ENCODE measurements at places on chromosomes 2 and 18.

DNA sequence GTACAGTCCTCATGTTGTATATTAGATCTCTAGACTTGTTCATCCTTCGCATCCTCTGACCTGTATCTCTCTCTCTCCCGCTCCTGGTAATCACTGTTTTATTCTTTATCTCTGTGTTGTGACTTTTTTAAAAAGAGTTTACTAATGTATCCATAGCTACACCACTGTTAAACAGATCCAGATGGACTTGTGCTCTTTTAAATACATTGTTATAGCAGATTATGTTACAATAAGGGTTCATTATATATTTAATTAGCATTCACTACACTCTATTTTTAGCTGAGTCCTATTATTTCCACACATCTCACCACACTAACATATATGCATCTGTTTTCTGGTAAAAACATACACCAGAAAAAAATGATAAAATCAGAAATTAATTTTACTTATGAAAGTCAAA lies 90.5 kb downstream of the RBM43 start:
- no peak for DNase-seq

GRCh38 chr2:26477911-26478253 lies at the start of gene OTOF:
Gene OTOF, minus strand, starts transcription at chr2:26478124.
- no peak for DNase-seq

DNA sequence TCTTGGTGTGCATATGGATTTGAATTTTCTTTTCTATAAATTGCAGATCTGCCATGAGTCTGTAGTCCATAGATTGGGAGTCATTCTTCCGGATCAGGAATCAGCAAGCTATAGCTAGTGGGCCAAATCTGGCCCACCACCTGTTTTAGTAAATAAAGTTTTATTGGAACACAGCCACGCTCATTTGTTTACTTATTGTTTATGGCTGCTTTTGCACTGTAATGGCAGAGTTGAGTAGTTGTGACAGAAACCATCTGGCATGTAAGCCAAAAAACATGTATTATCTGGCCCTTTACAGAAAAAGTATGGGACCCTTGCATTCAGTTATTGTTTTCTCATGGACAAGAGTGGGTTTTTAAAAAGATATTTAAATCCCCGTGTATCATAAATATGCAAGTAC lies 191.2 kb downstream of the LRRTM1 start:
- DNase-seq, result no peak

- no peak for DNase-seq
Observed at GRCh38 chr2:96534701-96535181, 1.8 kb upstream of the ARID5A start.

DNA sequence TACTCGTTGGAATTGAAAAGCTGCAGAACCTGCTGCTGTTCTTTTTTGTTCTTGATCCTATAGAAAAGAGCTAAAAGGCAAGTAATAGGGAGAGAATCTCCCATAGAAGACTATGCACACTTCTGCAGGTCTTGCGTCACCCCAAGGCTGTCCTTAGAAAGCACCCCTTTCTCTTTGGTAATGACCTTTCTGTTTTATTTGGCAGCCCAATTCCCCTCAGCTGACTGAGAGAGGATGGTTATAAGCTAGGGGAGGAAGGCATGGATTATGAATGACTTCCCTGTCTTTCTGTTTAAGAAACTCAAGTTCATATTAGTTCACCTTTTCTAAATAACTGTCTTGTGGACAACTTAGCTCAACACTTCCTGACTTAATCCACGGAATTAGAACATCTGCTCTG lies 122.9 kb downstream of the TXNL1 start:
- no peak for DNase-seq

- no peak for DNase-seq
Observed at GRCh38 chr2:129912066-129912820, 67.2 kb upstream of the RAB6C start.
